ENCODE measurements at places on chromosomes 1 and 21.

DNA sequence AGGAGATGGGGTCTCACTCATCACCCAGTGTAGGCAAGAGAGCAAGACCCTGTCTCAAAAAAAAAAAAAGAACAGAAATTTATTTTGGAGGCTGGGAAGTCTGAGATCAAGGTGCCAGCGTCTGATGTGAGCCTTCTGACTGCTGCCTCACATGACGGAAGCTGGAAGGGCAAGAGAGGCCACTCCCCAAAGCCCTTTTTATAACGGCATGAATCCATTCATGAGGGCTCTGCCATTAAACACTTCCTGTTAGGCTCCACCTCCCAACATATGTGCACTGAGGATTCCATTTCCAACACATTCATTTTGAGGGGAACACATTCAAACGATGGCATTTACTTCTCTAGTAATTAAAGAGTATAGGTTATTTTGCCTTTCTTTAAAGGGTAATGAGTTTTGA is 50.9 kb upstream of the C1orf198 start:
- no peak for DNase-seq

GRCh38 chr1:232613752-232614381 is 16.1 kb downstream of the SIPA1L2 start:
- DNase-seq = peak; percentile 86

- DNase-seq = no peak
These were observed 6.2 kb upstream of the BTG2 start for GRCh38 chr1:203299169-203299568.

DNA sequence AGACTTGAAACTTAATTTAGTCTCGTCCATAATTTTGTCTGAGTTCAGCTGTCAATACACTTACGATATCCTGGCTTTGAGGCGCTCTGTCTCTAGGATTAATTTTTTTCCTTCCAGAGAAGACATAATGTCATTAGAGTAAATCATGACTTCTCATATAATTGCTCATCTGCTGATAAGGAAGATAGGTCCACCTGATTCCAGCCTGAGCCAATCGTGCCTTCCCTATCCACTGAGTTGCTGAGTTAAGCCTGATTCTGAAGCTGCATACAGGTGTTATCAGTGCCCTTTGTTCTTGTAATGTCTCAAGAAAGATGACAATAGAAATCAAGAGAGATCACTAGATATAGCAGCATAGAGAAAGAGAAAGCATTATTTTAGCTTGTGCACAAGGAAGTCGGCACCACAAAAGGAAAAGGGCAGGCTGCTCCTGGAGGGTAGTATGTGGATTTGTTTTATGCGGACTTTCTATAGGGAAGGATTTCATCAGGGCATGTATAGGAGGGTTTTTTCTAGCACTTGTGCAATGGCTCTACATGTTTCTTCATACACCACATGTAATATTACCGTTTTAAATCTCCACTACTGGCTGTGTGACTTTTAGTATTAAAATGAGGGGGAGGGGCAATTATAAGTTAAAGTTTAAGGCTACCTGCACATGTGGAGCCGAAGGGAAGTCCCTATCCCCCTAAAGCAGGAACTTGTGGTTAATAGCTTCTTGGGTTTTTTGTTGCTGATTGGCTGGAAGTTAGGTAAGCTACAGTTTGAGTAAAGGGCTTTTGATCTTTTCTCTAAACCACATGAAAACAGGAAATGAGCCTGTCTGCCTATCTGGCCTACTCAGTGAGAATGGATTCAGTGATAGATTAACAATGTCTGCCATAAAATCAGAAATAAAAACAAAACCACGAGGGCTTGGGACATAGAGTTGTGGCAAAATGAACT is 133.4 kb downstream of the PLPPR5 start:
- no peak for DNase-seq

- DNase-seq = no peak
These were observed 57.8 kb downstream of the ZNF281 start for GRCh38 chr1:200351826-200352549.

GRCh38 chr1:63691701-63692425 is 82.0 kb upstream of the ROR1 start:
- peak; percentile 63 for DNase-seq

GRCh38 chr1:69835955-69836354 is 268.2 kb downstream of the LRRC7 start:
- DNase-seq = no peak

DNA sequence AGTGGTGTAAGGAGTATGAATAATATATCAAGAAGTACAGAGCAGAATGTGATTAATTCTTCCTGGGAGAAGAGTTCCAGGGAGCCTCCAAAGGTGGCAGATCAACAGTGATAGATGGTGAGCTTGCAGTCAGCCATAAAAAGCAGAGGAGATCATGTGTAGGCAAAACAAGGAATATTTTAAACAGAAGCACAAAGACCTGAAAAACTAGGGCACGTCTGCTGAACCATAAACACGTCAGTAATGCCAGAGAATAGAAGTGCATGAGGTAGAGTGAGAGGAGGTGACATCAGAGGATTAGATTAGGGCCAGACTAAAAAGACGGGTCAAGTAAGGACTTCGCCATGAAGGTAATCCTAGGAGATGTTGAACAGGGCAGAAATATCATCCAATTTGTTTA is 151.8 kb downstream of the EIF4G3 start:
- DNase-seq = no peak

DNA sequence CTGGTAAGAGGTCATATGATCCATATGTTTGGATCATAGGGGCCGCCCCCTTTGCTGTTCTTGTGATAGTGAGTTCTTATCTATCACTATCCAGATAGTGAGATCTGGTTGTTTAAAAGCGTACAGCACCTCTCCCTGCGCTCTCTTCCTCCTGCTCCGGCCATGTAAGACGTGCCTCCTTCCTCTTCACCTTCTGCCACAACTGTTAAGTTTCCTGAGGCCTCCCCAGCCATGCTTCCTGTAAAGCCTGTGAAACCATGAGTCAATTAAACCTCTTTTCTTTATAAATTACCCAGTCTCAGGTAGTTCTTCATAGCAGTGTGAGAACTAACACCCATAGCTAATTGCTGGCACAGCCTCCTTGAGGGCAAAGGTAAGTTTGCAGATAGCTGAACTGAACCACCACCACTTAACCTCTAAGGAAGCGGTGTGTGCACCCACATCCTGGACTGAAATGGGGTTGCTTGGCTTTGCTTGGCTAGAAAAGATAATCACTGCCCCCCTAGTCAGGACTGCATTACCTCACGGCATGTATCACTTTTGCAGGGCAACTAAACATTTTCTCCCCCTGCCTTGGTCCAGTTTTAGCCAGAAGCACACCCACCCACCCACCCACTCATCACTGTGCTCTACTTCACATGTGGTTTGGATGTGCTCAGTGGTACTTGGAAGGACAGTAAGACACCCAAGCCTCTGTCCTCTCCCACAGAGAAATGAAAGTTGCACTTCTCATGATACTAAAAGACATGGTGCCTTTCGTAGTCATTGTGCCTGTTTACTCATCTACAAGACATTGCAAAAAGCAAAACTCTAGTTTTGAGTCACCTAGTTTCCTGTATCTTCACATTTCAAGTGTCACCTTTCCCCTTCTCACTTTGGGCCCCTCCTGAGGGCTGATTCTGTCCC is 23.1 kb upstream of the PTAFR start:
- no peak for DNase-seq

GRCh38 chr1:44045064-44045463 is 13.8 kb upstream of the SLC6A9 start:
- DNase-seq = no peak

GRCh38 chr1:153113416-153113815 is at the start of gene SPRR2F:
Gene SPRR2F, minus strand, starts transcription at chr1:153113516. Its CDS starts 783 bp downstream, at chr1:153112733.
- DNase-seq = no peak

- no peak for DNase-seq
These were observed 66.7 kb downstream of the PATJ start for GRCh38 chr1:61808968-61809367.

- DNase-seq = peak; percentile 28
These were observed 12.0 kb upstream of the S100A2 start for GRCh38 chr1:153577624-153578051.

- no peak for DNase-seq
These were observed 17.6 kb downstream of the PGBD2 start for GRCh38 chr1:248923352-248924338.

DNA sequence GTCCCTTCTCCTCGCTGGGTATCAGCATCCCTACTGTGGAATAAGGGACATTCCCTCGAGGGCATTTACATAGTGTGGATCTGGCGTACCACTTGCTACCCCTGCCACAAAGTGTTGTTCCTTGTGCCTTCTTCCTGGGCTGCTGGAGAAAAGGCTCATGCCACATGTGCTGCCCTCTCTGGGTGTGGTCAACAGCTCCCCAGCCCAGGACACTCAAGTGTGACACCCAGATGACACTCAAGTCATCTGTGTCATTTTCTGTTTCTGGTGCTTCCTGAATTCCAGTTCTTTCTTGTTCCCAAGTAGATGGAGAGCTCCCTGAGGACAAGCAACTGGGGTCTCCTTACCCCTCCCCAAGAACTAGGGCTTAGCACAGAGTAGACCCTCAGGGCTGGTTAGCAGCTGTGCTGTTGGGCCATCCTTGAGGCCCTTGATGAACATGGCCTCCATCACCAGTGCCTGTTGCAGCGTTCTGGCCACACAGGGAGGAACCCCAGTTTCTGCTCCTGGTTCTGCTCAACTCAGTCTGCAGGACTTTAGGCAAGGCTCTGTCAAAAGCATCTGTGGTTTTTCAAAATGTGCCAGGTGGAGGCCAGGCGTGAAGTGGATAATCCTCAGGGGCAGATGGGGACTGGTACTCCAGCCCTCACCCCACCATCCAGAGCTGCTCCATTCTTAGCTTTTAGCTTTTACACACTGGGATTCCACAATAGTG is 49.0 kb upstream of the CLIC4 start:
- DNase-seq = no peak

- DNase-seq = no peak
These were observed 86.2 kb downstream of the TEX35 start for GRCh38 chr1:178599087-178599486.

DNA sequence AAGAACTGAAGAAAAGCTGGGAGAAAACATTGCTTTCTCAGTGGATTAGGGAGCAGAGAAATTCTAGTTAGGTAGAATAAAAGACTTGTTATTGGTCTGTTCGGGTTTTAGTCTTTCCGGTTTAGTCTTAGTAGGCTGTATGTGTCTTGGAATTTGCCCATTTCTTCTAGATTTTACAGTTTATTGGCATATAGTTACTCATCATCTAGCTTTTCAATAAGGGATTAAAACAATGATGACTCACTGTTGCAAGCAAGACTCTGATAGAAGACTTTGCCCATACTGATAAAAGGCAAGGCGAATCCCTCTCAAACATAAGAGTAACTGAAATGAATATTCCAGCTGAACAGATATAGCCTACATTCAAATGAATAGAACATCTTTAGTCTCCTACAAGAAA is 62.3 kb downstream of the GPR137B start:
- DNase-seq = no peak

GRCh38 chr1:63024132-63024531 is 240.2 kb downstream of the ATG4C start:
- no peak for DNase-seq

DNA sequence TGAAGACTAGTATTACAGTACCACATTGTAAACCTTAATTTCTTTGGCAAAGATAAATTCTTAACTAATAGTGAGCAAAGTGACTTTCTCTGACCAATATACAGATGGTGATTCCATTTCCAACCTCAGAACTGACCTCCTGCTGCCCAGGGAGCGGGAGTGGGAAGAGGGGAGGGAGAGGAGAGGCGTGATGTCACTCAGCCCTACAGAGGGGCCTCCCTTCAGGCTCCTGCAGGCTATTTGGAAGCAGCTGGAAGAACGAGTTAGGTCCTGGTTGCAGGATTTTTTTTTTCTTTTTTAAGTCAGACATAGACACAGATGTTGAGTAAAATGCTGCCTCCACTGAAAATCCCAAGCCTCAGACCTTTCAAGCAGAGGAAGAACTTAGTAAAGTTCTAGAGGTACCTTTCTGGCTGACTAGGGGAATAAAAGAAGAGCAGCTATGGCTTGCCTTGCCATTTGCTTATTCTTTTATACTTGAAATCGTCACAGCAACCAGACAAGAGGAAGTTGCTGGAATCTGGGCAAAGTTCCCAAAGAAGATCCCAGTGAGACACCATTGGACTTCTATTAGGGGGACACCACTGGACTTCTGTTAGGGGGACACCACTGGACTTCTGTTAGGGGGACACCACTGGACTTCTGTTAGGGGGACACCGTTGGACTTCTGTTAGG is 54.5 kb downstream of the EXO1 start:
- no peak for DNase-seq

DNA sequence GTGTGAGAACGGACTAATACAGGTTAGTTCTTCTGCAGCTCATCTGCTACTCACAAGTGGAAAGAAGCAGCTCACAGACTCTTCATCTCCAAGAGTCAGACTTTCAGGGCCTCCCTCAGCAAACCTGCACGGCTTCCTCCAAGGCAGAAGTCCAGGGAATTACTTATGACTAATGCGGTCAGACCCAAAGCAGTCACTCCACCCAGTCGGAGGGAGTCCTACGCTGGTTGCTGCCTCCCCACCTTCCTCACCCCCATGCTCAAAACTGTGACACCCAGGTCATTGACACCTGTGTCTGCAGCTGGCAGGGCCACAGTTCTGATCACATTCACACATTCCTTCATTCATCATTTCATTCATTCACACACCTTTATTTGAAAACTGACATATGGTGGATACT is 38.4 kb upstream of the PRDM2 start:
- DNase-seq = no peak

DNA sequence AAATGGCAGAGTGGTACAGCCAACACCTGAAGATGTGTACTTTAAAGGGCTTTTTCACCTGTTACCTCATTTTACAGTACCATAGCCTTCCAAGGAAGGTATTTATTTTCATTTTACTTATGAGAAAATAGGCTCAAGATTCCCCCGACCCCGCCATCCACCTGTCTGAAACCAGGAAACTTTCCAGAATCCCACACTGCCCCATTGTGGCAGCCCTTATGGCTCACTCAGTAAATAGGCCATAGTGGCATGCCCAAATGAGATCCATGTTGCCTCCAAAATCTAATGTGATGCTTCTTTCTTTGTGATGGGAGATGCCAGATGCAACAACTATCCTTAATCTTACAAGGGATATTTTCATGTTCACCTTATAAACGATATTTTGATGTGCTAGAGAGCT is 97.8 kb downstream of the EBNA1BP2 start:
- no peak for DNase-seq

- no peak for DNase-seq
These were observed 63.5 kb downstream of the CNIH3 start for GRCh38 chr1:224679606-224680005.

Data from HAP-1 (cell line).